Central memory CD8-positive, alpha-beta T cell (primary cell): ENCODE measurements at places on chromosomes 2 and 18.
A peak's percentile ranks its signal among the peaks of the same experiment; 100 is the strongest.

DNA sequence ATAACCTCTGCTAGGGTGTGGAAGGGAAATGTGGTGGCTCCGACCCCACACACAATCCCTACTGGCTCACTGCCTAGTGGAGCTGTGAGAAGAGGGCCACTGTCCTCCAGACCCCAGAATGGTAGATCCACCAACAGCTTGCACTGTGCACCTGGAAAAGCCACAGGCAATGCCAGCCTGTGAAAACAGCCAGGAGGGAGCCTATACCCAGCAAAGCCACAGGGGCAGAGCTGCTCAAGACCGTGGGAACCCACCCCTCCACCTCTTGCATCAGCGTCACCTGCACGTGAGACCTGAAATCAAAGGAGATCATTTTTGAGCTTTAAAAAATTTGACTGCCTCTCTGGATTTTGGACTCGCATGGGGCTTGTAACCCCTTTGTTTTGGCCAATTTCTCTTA lies 249.0 kb upstream of the CDH2 start:
- H3K27ac ChIP-seq: no peak overlapping the region
- H3K27me3 ChIP-seq: no peaks in the 10 kb centered on the region
- DNase-seq: no peak
- H3K36me3 ChIP-seq: no peaks in the 10 kb centered on the region

GRCh38 chr18:79199691-79200374 lies 130.6 kb downstream of the ATP9B start:
- H3K4me1 ChIP-seq: peaks cover 22% of the 10 kb centered on the region
- H3K27ac ChIP-seq: peak overlapping the region; percentile 74
- peaks cover 7% of the 10 kb centered on the region for H3K36me3 ChIP-seq
- no peaks in the 10 kb centered on the region for H3K27me3 ChIP-seq
- no peak overlapping the region for H3K4me3 ChIP-seq
- no peak for DNase-seq

DNA sequence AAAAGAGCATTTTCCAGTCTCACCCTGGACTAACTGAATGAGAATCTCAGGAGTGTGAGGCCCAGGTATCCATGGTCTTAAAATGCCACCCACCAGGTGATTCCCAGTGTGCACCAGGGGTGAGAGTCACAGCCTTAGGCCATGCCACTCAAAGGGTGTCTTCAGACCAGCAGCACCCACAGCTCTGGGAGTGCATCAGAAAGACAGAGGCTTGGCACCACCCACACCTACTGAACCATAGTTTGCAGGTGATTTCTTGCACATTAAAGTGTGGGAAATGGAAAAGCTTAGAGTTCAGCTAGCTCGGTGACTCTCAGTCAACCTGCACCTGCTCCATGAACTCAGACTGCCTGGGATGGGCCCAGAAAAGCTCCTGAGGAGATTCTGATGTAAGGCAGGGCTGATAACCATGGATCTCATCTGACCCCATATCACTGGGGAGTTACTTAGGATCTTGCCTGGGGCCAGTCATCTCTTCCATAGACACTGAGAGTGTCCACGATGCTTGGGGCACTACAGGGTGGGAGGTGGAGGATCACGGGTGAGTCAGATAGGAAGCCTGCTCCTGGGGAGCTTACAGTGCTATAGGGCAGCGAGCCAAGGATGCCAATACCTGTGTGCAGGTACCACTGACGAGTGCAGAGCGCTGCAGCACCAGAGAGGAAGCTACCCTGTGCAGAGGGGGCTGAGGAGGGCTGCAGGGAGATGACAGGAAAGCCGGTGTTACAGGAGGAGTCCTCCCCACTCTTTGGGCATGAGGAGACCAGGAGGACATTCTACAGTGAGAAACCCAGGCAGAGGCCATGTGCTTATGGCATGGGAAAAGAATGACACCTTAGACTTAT lies 4.6 kb downstream of the IL37 start:
- H3K27me3 ChIP-seq: no peaks in the 10 kb centered on the region
- H3K36me3 ChIP-seq: no peaks in the 10 kb centered on the region
- H3K4me3 ChIP-seq: peak overlapping the region; percentile 37
- DNase-seq: no peak
- peak overlapping the region; percentile 92 for H3K27ac ChIP-seq

- peak overlapping the region; percentile 93 for H3K27ac ChIP-seq
- H3K4me1 ChIP-seq: peaks cover 93% of the 10 kb centered on the region
These were observed 6.3 kb downstream of the B3GNT2 start for GRCh38 chr2:62202019-62202722.

DNA sequence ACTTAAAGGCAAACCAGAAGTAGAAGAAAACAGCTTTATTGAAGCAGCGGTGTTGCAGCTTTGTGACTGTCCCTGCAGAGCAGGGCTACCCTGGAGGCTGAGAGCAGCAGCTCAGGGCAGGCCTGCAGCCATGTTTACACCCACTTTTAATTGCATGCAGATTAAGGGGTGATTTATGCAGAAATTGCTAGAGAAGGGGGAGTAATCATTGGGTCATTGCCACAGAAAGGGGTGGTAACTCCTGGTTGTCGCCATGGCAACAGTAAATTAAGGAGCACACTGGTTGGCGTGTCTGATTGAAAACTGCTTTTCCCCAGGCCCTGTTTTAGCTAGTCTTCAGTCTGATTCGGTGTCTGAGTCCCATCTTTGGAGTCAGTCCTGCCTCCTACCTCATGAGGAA lies 195.4 kb upstream of the HDAC4 start:
- H3K4me3 ChIP-seq: no peak overlapping the region
- no peaks in the 10 kb centered on the region for H3K27me3 ChIP-seq
- H3K4me1 ChIP-seq: peaks cover 6% of the 10 kb centered on the region
- H3K36me3 ChIP-seq: no peaks in the 10 kb centered on the region
- DNase-seq: peak; percentile 4
- H3K27ac ChIP-seq: no peak overlapping the region

DNA sequence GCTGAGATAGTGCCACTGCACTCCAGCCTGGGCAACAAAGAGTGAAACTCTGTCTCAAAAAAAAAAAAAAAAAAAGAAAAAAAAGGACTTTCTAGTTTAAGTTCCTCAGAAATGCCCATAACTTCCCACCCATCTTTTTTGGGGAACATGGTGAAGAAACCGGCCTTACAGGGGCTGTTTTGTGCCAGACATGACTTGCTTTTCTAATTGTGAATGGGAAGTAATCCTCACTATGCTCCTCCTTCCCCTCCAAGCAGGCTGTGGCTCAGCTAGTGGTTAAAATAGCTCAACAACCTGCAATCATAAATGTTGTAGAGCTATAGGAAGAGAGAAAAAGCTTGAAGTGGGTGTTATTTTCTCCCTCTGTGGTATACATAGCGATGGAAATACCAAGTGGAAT lies 34.1 kb upstream of the OLA1 start:
- H3K27ac ChIP-seq: no peak overlapping the region
- H3K4me3 ChIP-seq: no peak overlapping the region
- H3K27me3 ChIP-seq: peaks cover 65% of the 10 kb centered on the region
- no peak for DNase-seq
- H3K4me1 ChIP-seq: no peaks in the 10 kb centered on the region
- no peaks in the 10 kb centered on the region for H3K36me3 ChIP-seq

DNA sequence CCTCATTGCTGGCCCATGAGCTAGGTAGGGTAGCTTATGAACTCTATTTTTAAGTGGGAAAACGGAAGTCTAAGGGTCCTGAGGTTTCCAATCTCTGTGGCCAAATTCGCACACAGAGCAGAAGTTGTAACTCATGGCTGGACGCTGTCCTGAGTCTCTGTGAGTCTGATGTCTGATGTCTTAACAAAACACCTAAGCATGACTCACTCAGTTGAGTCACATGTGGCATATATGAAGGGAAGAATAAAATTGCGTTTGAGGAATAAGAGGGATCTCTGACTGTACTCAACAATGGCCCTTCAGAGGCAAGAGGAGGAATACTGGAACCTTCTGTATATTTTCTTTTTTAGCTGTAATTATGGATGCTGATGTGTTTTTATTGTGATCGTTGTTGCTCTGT lies 569.7 kb downstream of the RIT2 start:
- H3K27ac ChIP-seq: no peak overlapping the region
- H3K36me3 ChIP-seq: no peaks in the 10 kb centered on the region
- H3K4me1 ChIP-seq: no peaks in the 10 kb centered on the region
- no peak for DNase-seq
- no peaks in the 10 kb centered on the region for H3K27me3 ChIP-seq
- H3K4me3 ChIP-seq: no peak overlapping the region

DNA sequence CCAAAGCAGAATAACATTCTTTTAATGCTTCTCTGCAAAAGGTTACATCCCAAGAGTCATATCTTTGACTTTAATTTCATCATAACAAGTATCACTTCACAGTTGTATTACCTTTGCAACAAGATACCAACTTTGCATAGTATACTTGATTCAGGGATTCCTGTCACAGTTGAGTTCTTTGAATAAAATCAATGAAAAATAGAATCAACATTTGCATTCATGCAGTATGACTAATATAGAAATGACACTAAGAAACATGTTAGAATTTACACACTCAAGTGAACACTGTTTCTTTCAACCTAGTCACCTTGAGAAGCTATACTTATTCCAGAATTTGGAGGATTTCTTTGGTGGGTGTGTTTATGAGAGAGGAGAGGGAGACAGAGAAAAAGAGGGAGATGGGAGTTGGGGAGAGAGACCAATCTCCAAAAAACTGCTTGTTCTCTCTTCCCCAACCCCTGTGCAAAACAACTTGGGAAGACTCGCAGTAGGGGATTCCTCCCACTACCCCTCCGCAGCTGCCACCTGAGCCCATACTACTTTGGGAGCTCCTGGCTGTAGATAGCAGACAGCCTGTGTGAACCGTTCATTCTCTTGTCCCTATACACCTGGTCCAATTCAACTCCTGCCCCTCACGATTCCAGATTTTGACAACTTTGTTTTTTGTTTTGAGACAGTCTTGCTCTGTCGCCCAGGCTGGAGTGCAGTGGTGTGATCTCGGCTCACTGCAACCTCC lies 57.7 kb downstream of the PELI1 start:
- peaks cover 5% of the 10 kb centered on the region for H3K36me3 ChIP-seq
- peaks cover 16% of the 10 kb centered on the region for H3K27me3 ChIP-seq
- DNase-seq: no peak
- no peak overlapping the region for H3K4me3 ChIP-seq
- no peak overlapping the region for H3K27ac ChIP-seq
- no peaks in the 10 kb centered on the region for H3K4me1 ChIP-seq

GRCh38 chr2:232400256-232401015 lies 6.2 kb upstream of the ALPG start:
- DNase-seq: no peak
- no peaks in the 10 kb centered on the region for H3K4me1 ChIP-seq
- H3K36me3 ChIP-seq: peaks cover 2% of the 10 kb centered on the region

DNA sequence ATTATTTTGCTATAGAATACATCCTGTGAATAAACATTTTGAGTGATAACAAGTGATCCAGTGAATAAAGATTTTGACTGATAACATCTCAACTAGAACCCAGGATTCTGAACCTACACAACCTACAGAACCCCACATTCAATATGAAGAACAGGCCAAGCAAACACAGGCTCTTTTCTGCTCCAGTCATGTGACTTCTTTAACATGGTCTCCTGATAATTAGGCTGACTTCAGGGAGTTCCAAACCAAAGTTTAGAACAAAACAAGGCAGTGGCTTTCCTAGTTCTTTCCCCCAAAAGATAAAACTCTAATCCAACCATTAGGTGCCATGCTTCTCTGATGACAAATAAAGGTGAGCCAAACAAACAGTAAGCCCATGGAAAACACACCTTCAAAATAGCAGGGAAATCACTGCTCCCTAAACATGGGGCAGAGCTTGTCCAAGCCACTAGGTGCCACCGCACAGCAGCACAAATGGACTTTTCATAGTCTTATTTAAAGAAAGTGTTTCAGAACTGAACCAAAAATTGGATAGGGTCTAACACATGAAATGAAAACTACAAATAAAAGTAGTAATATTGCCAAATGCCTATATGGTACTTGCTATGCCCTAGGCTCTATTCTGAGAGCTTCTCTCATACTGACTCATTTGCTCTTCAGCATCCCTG lies 95.3 kb downstream of the EVA1A start:
- H3K36me3 ChIP-seq: no peaks in the 10 kb centered on the region
- no peak for DNase-seq
- H3K4me3 ChIP-seq: no peak overlapping the region
- H3K27ac ChIP-seq: no peak overlapping the region
- no peaks in the 10 kb centered on the region for H3K4me1 ChIP-seq
- peaks cover 9% of the 10 kb centered on the region for H3K27me3 ChIP-seq
